ENCODE measurements at places on chromosomes 1 and 21.

DNA sequence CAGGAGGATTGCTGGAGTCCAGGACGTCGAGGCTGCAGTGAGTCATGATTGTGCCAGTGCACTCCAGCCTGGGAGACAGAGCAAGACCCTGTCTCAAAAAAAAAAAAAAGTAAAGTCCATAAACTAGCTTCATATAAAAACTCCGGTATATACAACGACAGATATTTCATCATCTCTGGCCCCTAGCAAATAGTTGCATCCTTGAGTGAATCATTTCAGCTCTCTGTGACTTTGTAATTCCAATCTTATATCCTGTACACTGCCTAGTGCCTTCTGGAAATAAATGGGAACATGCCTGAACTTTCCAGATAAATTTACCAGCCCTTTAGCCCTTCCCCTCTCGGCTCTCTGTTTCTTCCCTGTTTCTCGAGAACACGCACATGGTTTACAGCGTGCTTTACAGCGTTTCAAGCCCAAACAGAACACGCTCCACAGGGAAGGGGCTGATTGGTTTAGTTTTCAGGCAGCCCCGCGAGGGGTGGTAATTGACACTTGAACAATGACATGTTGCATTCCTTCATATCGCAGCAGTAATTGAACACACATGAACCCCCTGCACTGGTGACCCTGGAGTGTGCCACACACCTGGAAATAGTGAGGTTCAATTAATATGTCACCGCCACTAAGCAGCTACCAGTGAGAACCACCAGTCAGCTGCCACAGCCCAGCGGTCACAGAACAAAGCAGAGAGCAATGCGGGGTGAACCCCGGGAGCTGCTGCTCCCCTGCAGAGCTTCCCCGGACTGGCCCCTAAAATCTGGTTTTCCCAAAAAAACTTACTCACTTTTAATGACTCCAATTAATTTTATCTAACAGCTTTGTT, 35.7 kb upstream of the SIM2 start:
- no peak for DNase-seq

DNA sequence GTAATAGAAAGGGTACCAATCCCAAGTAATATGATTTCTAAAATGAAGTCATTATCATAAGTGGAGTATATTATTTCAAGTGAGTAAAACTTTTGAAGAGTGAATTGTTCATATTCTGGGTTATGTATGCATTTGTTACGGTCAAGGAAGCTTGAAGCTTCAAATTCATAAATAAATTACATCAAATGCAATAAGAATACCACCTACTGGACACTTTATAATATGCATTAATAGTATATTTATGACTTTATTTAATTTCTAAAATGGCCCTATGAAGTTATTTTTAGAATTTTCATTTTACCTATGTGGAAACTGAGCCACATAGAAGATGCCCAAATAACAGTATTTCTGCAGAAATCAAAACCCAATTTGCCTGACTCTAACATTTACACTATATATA, 260.6 kb downstream of the SMYD3 start:
- no peak for DNase-seq

DNA sequence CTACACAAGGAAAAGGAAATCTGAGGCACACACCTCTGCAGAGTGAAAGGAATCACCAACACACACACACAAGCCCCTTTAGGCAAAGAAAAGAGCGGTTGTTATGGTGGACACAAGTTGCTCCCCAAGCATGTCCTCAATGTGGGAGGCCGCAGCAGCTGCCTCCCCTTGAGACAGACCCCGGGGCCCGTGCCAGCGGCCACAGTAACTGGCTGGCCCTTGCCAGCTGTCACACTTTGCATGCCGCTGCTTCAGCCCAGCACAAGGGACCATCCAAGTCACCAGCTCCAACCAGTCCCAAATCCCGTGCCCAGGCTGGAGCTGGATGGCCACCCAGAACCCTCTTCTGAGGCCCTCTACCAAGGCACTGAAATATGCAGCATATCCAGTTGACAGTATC, 2.9 kb upstream of the OLIG1 start:
- DNase-seq, result no peak

DNA sequence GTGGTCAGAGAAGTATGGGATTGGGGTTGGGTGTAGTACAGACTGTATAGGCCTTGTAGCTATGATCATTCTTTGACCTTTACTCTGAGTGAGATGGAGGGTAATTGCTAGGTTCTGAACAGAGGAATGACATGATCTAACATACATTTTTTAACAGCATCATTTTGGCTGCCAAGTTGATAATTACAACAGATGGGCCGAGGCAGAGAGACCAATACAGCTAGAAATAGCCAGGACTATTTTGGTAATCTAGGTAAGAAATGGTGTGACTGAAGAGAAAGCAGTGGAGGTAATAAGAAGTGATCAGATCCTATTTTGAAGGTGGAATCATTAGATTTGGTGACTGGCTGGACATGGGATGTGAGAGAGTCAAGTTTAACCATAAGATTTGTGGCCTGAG, 43.5 kb downstream of the RPAP2 start:
- no peak for DNase-seq

GRCh38 chr1:84869720-84870119, 23.3 kb downstream of the LPAR3 start:
- no peak for DNase-seq

- no peak for DNase-seq
Measured at GRCh38 chr1:184031409-184032107, 6.0 kb downstream of the COLGALT2 start.

DNA sequence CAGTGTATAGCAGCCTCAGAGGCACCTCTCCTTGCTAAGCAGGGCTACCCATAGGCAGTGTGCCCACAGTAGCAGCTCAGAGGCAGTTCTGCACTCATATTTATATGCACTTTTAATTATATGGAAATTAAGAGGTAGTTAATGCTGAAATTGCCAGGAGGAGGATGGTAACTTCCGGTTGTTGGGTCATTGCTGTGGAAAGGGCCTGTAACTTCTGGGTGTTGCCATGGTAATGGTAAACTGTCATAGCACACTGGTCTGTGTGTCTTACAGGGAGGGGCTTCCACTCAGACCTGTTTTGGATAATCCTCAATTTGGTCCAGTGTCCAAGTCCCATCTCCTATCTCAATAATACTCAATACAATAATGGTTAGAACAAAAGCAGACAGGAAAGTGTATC, 7.6 kb downstream of the CFH start:
- no peak for DNase-seq

- DNase-seq, result no peak
Measured at GRCh38 chr1:51592711-51593110, 24.2 kb upstream of the OSBPL9 start.

DNA sequence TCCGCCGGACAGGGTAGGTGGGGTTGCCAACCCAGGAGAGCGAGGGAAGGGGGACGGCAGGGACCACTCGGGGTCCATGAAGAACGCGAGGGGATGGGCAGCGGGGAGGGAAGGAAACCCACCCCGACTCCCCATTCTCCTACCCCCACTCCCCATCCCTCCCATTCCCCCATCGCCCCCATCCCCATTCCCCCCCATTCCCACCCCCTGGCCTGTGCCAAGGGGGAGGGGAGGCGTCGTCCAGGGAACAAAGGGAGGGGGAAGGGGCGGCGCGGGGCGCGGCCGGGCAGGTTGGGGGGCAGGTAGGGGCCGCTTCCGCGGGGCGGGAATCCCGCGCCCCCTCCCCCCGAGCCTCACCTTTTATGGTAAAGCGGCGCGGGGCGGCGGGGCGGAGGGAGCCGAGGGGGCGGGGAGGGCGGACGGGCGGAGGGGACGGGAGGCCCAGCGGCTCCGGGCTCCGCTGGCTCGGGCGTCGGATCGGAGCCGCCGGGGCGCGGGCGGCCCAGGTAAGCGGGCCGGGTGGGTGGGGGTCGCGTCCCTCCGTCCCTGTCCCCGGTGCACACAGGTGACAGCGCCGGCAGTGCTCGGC, at the start of gene FBLIM1:
TSS of gene FBLIM1 (plus strand) at position 453 of the 589 bp plus-strand sequence. CDS start 6,189 bp downstream, outside the sequence.
- DNase-seq, result no peak

DNA sequence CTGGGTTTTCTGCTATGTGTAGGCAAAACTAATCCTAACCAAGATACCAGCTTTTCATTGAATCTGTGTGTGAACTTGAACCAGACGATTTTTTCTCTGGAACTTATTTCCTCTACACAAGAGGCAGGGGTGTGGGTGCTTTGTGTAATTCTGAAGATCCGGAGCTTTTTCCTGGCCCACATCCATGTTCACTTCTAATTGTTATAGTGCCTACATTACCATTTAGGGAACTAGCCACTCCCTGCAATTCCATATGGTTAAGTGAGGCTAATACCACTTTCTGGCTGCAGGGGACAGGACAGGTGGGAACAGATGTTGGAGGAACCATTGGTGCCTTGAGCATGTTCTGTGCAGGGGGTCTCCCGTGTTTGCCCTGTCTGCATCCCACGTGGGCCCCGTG, 83.4 kb upstream of the FMN2 start:
- DNase-seq, result no peak

GRCh38 chr21:32392299-32392879, 423 bp downstream of the URB1 start:
- no peak for DNase-seq

GRCh38 chr1:183783342-183783741, 21.6 kb upstream of the RGL1 start:
- no peak for DNase-seq

- DNase-seq, result no peak
Measured at GRCh38 chr21:40667967-40668366, 179.0 kb downstream of the DSCAM start.

DNA sequence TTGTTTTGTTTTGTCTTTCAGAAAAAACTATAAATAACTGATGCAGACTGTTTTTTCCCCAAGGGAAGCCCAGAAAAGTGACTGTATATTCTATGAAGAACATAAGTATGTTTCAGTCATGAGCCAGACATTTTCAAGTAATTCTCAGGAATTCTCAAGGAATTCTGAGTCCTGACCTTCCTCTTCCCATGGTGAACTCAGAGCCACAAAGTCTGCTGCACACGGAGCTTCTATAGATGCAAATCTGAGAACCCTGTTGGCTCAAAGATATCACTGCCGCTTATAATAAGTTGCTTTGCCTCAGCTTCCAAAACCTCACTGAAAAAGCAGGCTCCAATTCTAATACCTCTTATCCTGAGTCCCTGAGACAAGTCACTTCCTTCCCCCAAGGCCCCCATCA, 418.5 kb upstream of the RUNX1 start:
- no peak for DNase-seq

- DNase-seq, result no peak
Measured at GRCh38 chr1:196407358-196408051, 200.7 kb downstream of the KCNT2 start.

- DNase-seq, result no peak
Measured at GRCh38 chr1:218585511-218586184, 240.5 kb downstream of the TGFB2 start.

DNA sequence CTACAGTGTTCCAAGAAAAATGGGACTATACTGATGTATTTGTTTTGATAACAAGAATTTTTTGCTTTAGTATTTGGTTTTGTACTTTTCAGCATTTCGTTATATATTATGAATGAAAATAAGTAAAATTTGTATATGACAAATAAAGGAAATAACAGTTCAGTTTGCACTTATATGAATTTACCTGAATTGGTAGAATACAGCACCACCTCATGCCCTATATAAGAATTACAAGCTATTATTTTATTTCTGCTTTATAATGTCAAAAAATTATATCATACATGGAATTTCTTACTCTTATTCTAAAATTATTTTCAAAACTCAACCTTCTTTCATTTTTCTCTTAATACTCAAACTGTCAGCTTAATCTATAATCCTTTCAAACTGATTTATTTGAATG, 14.6 kb downstream of the EFCAB7 start:
- DNase-seq, result no peak

DNA sequence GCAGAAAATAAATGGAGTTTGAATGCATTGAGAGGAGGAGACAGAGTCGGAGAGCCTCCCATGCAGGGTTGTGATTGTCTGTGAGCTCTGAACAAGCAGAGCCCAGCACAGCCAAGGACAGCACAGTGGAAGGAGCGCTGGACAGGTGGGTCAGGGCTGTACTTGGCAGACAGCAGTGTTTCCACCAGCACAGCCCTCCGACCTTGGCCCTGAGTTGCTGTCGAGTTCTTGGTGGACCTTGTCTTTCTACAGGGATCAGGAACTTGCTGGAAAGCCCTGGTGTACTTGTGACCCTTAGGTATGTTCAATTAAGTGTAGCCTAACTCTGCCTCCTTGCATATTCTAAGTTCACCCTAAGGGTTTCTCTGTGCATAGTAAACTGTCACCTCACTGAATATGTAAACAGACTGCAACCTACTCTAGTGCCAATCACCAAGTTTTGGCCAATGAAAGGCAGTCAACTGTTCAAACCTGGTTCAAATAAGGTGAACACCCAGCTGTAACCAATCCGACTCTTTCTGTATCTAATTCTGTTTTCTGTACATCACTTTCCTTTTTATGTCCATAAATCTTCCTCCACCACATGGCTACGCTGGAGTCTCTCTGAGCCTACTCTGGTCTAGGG, 86.6 kb upstream of the SLC25A33 start:
- DNase-seq, result no peak

GRCh38 chr1:187883356-187883755, 1054.6 kb downstream of the PLA2G4A start:
- no peak for DNase-seq

- no peak for DNase-seq
Measured at GRCh38 chr1:182641561-182641960, 37.4 kb upstream of the RGS16 start.

DNA sequence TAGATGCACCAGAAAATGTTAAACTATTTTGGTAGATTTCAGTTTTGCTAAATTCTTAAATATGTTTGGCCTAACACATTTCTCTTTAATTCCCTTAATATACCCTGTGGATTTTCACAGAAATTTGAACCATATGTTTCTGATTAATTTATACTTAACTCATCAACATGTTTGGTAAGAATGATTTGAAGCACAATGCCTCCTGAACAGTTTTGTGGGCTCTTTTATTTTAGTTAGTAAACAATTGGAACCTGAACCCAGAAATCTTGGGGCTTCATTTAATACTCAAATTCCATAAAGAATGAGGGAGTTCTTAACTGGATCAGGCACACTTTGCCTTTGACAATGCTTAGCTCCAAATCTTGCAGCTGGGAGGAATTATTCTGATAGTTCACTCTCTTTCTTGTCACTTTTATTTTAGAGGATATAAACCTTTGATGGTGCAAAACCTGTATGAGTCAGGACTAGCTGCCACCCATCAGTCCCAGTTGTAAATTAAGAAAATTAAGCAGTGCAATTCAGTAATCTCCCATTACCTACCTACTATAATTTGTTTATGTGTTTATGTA, 24.6 kb upstream of the LYPLAL1 start:
- no peak for DNase-seq

- no peak for DNase-seq
Measured at GRCh38 chr1:119878171-119878570, 18.1 kb downstream of the ADAM30 start.

DNA sequence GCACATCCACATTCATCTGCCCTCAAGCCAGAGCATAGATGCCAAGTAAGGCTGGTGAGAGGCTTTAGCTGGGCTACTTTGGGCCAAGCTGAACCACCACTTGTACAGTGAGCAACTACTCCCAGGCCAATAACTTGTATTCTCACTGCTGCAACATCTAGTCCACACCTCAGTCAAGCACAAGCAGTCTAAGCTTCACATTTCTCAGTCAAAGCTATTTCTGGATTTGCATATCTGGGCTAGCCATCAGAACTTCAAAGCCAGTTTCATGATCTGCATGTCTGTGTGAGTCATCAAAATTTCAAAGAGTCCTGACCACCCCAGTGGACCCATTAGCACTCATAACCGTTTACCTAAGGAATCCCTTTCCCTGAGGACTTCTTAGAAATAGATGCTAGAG, 77.7 kb upstream of the DIRAS3 start:
- DNase-seq, result no peak

Data from stimulated activated CD8-positive, alpha-beta memory T cell treated with anti-CD3 and anti-CD28 coated beads, Interleukin-4, amount 100 ng/mL, for 48 hours (primary cell).